ENCODE measurements at places on chromosomes 2 and 18.

GRCh38 chr18:12085136-12085535 lies 8.5 kb upstream of the ANKRD62 start:
- DNase-seq: no peak

DNA sequence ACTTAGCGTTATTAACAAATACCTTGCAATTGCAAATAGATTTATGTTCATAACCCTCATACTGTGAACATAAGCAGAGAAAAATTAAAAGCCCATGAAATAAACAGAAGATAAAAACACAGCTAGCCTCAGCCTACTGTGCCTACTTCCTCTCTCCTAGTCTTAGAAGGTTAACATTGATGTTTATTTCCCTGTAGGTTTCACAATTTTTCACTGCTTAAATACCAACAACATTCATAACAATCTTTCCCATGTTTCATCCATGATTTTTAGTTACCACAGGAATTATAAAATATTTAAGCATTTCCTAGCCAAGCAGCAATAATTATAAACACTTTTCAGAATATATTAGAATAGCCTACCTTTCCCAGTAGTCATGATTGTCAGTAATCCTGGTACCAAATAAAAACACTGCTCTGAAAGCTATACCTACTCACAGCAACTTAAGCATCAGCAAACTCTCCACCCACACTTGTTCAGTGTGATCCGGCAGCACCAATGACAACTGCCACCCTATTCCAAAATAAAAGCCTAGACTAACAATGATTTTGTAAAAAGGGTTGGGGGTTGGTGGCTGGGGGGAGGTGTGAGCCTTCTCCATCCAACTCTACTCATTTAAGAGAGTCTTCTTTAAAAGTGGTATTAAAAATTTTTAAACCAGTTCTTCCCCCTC lies 40.6 kb upstream of the RNU4ATAC start:
- DNase-seq: no peak

DNA sequence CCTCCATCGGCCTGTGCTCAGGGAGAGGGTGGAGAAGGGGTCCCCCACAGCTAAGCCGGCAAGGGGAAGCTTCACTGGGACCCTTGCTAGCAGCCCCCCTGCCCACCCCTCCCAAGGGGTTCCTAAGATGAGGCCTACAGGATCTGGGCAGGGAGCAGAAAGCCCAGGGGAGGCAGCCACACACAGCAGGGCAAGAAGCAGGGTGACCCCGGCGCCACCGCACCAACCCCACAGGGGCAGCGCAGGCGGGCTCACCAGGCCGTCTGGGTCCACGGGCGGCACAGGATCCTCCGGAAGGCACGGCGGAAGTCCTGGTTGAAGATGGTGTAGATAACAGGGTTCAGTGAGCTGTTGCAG lies 1.8 kb downstream of the ADRA2B start:
- DNase-seq: no peak

GRCh38 chr2:44547718-44548117 lies 186.0 kb downstream of the CAMKMT start:
- DNase-seq: no peak
